ENCODE measurements at places on chromosomes 12 and 14.

- DNase-seq = no peak
These were observed 444.7 kb downstream of the FLRT2 start for GRCh38 chr14:85974602-85975001.

- DNase-seq = no peak
These were observed 26.4 kb downstream of the GLIPR1L1 start for GRCh38 chr12:75360920-75361319.

DNA sequence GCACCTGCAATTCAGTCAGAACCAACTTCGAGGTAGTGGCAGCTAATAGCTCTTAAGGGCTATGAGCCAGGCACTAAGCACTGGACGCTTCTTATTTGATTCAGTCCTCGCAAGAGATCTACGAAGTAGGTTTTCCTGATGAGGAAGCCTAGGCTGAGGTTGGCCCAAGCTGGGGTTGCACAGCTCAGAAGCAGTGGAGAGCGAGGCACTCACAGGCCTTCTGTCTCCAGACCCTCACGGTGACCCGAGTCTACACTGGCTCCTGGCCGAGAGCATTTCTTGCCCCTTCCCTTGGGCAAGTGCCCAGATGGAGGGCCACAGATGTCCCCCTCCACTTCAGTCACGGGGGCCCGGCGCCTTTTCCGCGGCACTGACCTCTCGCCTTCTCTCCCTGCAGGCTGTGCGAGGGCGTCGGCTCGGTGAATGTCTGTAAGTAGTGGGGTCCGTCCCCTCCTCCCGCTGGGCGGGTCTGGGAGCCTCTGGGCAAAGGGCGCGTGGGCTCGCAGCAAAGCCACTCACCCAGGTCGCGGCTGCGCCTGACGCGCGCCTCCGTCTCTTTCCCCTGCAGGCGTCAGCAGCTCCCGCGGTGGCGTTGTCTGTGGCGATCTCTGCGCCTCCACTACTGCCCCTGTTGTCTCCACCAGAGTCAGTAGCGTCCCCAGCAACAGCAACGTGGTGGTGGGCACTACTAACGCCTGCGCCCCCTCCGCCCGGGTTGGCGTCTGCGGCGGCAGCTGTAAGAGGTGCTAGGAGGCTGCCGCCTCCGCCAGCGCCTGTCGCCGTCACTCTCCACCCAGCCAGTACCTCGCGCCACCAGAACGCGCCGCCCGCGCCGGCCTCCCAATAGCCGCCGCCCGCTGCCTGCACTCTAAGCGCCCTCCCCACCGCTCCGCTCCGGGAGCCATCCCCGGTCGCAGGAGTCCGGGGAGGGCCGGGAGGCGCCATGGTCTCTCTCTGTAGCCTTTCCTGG is 13.1 kb downstream of the KRT83 start:
- no peak for DNase-seq

- DNase-seq = no peak
These were observed 34.9 kb downstream of the CCDC177 start for GRCh38 chr14:69539631-69540410.

DNA sequence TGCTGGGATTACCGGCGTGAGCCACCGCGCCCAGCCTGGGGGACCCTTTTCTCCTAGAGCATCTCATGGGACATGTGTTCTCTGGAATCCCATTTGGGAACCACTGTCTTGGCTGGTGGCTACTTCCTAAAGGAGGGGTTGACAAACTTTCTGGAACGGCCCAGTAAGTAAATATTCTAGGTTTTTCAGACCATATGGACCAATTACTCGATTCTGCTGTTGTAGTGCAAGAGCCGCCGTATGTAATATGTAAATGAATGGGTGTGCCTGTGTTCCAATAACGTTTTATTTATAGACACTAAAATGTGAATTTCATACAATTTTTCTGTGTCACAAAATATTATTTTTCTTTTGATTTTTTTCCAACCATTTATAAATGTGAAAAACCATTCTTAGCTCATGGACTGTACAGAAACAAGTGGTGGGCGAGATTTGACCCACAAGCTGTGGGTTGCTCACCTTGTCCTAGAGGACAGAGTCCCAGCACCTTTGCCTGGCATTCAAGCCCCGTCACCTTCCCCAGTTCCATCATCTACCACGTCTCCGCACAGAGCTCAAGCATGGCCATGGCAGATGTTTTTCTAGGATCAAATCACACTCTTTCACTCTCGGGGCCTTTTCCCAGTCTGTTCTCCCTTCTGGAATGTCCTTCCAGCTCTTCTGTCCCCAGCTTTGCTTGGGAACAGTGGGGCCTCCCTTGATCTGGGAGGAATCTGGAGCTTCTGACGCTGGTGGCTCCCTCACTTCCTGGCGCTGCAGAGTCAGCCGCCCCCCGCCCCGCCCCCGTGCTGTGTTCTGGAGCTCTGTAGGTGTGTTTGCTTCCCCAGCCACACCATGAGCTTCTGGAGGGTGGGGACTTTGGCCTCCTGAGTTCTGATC is 17.9 kb upstream of the RCOR1 start:
- no peak for DNase-seq

GRCh38 chr14:51442513-51443175 is 202.6 kb downstream of the TMX1 start:
- no peak for DNase-seq
